ENCODE measurements at places on chromosomes 5 and 9.

GRCh38 chr5:65061974-65062353, 293.2 kb downstream of the CWC27 start:
- DNase-seq: no peak

GRCh38 chr9:79880626-79881025, 308.9 kb downstream of the TLE4 start:
- DNase-seq: no peak

DNA sequence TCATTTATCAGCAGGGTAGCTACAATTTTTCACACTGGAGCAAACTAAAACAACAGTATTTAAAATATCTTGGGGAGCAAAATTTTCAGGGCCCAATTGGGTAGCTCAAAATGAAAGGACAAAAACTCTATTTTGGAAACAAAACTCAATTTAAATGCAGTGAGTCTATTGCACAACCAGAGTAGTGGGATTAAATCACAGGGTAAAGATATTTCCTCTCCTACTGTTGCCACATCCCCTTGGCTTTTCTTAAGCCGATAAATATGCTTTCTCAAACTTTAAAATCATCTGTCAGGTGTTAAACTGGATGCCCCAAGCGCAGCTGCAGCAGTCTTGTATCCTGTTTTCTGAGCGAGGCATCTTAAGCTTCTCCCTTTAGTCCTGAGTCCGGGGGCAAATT, 1474.3 kb upstream of the CDH9 start:
- no peak for DNase-seq

DNA sequence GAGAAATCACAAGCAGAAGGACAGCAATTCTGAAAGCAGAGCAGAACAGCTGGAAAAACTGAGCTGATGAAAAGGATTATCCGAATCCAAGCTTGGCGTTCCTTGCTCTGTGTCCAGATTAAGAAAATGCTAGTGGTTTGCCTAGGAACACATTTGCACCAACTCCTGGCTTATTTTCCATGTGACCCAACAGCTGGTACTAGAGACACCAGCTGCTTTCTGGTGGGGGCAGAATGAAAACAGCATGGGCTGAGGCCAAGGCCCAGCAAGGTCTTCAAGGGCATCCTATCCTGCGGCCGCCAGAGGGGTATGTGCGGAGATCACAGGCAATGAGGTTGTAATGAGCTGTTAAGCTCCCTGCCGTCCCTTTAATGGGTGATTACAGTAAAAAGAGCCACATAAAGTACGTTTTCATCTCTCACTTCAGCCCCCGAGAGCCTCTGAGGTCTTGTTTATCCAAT, 131.5 kb downstream of the DOCK8 start:
- DNase-seq: no peak

- no peak for DNase-seq
These were observed 94.6 kb downstream of the ALDH1A1 start for GRCh38 chr9:72858089-72858912.

DNA sequence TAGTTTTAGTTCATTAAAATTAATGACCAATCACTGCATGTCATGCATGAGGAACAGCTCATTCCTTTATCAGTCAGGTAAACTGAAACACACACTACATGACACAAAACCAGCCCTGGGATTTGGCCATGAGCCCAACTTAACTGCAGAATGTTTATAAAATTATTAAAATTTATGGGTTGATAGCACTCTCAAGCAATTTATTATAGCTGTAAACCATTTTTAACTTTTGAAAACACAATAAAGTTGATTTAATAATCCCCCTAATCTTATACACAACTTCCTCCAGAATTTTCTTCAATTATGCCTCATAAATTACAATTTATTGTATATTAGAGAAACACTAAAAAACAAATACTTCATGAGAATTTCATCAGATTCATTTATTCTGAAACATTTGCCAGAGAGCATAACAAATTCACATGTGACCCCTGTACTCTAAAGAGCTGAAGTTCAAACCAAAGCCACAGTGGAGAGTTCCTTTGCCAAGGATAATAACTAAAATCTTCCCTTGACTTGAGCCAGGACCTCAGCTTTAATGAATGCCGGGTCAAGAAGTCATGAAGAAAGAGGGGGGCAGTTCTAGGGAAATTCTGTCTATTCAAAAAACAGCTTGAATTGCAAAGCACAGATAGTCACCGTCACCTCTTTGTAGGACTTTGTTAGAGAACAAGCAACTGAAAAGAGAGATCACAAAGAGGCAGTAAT, 763.7 kb upstream of the GRAMD2B start:
- DNase-seq: peak; percentile 4

DNA sequence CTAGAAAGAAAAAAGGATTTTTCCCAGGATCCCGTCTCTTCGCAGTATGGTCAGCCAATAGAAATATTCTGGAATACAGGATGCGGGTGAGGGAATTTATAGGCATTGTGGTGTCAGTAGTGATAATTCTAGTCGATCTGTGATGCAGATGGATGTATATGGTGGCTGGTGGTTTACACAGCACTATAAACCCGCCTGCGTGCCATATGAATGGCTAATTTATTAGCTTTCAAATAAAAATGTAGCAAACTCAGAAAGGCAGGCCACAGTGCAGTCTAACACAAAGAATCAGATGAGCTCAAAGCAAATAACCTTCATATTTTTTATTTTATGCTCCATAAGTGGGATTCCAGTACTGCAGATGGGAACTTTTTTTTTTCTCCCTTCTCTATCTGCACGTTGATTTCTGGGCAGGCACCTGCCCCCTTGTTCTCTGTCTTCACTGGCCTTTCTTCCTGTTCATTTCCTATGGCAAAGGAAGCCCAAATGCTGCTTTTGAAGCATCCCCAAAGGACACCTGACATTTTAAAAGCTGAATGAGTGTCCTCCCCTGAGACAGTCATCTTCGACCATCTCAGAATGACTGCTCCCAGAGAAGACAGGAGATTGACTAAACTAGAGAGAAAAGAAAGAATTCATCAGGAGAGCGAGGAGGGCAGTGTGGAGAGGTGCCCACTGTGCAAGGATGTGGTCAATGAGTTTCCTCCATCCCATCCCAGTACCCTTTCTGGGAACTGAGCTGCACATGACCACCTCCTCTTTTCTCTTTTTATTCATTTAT, 52.1 kb downstream of the SEMA6A start:
- DNase-seq: no peak

DNA sequence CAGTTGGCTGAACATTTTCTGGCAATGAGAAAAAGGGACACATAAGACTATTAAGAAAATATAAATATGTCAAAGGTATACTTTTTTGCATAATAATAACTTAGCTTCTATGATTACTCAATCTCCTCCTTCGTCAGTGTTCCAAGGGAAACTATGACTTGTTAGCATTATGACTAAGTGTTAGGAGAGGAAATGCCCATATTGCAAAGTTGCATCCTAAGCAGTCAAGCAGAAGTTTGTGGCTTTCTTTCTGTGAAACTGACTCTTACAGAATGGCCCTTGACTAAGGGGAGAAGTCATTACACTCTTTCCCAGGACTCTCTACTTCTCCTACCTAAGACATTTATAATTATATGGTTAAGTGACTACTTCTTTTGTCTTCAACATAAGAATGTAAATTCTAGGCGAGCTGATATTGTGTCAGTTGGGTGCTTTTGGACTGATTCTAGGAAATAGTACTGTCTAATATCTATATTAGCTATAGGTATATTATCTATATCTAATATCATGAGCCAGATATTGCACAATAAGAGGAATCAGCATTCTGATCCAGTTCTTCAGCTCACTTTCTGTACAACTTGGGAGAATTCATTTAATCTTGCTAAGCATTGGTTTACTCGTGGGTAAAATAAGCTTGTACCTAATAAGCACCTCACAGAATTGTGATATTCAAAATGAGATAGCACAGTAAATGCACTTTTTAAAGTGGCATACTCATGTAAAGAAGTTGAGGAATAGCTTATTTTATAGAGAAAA, 16.4 kb upstream of the SPINK6 start:
- DNase-seq: no peak

- no peak for DNase-seq
These were observed 236.5 kb downstream of the ICE1 start for GRCh38 chr5:5658889-5659465.

GRCh38 chr5:59660737-59661136, 232.8 kb downstream of the PDE4D start:
- no peak for DNase-seq

- no peak for DNase-seq
These were observed 156.2 kb downstream of the PPP2R2B start for GRCh38 chr5:146722361-146722779.

GRCh38 chr9:26219961-26220360, 541.7 kb upstream of the TUSC1 start:
- DNase-seq: no peak

GRCh38 chr5:132273631-132274030, 16.1 kb downstream of the PDLIM4 start:
- DNase-seq: no peak

- peak; percentile 99 for DNase-seq
These were observed at the start of gene TMEM141 for GRCh38 chr9:136790640-136791515. TMEM141 (plus strand) TSS chr9:136791344; CDS start chr9:136791371, 27 bp downstream.

DNA sequence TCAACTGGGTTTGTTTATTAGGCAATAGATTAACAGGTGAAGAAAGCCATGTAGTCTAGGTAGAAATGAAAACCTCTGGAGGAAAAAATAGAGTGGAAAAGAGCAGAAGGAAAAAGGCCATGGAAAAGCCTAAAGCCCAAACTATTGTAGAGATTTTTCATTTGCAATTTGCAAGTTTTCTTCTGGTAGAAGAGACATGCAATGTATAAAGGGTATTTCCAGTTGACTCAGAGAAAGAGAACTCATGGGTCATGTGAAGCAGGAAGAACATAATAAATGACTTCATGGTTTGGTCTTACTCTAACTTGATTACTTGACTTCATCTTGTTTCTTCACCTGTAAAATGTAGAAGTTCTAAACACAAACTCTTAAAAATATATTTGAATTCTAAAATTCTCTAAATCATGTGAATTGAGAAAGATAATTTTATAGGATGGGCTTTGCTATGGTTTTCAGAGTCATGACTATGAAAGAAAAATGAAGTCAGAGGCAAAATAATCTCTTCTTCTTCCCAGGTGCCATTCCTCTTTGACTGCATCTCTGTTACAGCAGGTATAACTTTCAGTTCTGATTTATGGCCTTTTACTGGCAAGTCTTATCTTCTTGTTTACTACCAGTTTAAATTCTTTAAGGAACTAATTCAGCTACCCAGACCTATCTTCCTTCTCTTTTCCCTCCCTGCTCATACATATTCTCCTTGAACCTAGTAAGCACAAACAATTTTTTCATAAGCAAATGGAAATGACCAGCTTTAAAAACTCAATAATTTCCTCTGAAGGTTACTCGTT, 47.7 kb upstream of the TMC1 start:
- no peak for DNase-seq

DNA sequence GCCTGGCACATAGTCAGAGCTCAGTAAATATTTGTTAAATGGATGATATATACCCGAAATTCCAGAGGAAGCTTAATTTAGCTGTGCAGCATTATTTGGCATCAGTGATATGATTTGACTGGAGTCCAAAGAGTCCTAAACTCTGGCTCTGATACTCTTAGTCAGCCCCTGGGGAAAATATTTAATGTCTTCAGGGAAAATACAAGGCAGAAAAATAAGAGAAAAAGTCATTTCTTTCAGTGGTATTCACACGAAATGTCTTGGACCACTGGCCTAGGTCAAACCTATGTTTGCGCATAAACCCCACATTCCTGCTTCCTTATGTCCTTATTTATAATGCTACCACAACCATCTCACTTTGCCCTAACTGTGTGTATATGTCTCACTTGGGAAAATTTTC, 23.8 kb downstream of the GLRA1 start:
- DNase-seq: no peak

GRCh38 chr9:123536455-123536868, 180.5 kb downstream of the CRB2 start:
- no peak for DNase-seq

DNA sequence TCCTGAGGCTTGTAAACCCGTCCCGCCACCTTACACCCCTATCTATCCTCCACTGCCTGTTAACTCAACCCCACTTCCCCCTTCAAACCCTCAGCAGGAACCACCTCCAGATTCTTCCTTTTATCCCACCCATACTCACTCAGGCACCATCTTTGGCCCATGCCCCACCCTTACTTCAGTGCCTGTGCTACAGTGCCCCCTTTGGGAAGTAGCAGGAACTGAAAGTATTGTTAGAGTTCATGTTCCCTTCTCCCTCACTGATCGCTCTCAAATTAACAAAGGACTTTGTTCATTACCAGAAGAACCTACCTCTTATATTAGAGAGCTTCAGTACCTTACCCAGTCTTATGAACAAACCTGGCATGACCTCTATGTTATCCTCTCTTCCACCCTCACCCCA, 92.2 kb upstream of the MOCS2 start:
- DNase-seq: no peak

DNA sequence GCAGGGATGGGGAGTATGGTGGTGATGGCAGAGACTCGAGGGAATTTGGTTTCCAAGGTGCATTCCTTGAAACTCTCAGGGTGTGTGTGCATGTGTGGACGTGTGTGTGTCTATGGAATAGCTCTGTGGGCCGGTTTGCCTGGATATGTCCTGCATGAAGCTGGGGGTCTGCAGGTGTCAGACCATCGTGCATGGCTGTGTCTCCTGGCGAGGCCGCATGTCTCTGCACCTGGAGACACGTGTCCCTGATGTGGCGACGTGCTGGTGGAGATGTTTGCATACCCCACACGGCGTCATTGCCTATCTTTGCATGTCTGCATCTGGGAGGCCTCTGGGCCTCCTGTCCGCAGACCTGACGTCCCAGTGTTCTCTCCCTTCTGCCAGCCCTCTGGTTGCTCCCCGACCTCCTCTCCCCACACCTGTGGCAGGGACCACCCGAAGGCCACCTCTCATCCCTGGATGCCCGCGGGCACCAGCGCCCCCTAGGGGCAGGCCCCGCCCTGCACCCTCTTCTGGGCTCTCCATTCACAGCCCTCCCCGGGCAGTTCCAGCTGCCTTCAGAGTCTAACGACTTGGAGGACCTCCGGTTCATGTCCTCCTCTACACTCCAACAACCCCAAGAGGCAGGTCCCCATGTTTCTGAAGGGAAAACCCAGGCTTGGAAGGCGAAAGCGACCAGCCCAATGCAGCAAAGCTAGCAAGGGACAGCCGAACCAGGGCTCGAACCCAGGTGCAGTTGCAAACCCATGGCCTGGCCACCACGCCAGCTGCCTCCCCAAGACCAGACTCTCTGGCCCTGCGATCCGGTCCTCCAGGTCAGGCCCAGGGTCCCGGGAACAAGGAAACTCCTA, 88.6 kb downstream of the LMX1B start:
- no peak for DNase-seq

GRCh38 chr9:77440057-77440456, 208.1 kb downstream of the GNA14 start:
- DNase-seq: no peak

- DNase-seq: no peak
These were observed 524.1 kb downstream of the TMEM38B start for GRCh38 chr9:106218427-106218826.

- no peak for DNase-seq
These were observed 228.0 kb upstream of the ADAMTSL1 start for GRCh38 chr9:18245911-18246310.

- no peak for DNase-seq
These were observed 90.5 kb downstream of the ADAMTS12 start for GRCh38 chr5:33801292-33801691.

- DNase-seq: no peak
These were observed 1.3 kb downstream of the SDHA start for GRCh38 chr5:219460-219863.
